CD4-positive, alpha-beta T cell treated with Interleukin-2 at 100 ng/mL for 4 hours (primary cell): ENCODE measurements at places on chromosomes 7 and 10.

GRCh38 chr10:116316503-116316902 lies 7.7 kb upstream of the CCDC172 start:
- DNase-seq, result no peak

DNA sequence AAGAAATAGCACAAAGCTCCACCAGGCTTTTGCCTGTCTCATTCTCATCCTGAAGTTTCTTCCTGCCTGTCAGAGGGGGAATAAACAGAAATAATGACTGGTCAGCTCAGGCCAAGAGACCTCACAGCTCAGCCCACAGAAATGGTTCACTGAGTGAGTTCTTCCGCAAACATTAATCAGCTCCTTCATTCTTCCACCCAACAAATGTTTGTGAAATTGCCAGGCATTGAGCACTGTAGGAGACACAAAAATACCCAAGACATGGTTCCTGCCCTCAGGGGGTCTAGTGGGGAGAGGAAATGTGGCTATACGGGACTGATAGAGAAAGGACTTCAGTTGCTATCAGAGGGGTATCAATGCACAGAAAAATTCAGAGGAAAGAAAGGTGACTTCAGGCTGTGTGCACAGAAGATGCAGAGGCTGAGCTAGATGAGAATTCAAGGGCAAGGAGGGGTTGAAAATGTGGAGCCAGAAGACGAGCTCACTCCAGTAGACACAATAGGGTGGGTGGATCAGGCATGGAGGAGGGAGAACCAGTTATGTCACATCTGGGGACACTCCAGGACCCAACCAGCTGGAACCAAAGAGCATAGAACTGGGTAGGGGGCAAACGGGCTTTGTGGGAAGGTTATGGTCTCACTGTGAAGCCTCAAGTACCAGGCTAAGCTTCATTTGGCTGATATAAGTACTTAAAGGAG lies 20.9 kb downstream of the MYOF start:
- no peak for DNase-seq

- no peak for DNase-seq
These were observed 139.1 kb downstream of the ATE1 start for GRCh38 chr10:121788717-121789116.

DNA sequence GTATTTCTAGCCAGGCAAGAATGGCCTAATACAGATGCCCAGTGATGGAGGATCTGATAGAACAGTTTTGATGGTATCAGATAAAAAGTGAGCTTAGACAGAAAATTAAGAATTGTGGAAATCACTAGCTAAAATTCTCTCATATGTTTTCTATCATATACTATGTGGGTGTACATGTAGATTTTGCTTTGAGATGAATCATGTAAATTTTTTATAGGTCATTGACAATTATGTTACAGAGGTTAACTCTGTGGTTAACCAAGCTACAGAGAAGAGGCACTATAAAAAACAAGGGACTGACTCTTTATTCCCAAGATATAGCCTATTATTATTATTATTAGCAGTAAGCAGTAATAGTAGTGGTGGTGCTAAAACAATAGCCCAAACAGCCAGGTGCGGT lies 156.5 kb downstream of the ITGA8 start:
- DNase-seq, result no peak

GRCh38 chr7:16715928-16716327 lies 37.6 kb upstream of the TSPAN13 start:
- DNase-seq, result no peak

- DNase-seq, result no peak
These were observed 147.5 kb downstream of the RAB11FIP2 start for GRCh38 chr10:117899181-117899683.

DNA sequence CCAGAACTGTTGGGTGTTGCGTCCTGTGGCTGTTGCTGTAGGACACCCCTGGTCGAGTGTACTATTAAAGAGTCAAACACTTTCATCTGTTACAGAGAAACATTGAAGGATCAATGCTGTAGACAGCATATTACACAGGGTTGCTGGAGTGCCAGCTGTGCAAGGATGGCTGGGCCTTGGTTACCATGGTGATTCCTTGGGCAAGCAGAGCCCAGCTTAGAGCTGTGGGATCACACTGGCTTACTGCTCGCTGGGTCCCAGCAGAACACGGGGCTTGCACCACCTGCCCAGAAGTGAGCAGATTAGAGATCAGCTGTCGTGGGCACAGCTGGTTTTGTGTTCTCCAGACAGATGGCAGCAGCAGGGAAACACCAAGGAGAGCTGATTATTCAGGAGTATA lies 76.0 kb downstream of the GPR141 start:
- no peak for DNase-seq

DNA sequence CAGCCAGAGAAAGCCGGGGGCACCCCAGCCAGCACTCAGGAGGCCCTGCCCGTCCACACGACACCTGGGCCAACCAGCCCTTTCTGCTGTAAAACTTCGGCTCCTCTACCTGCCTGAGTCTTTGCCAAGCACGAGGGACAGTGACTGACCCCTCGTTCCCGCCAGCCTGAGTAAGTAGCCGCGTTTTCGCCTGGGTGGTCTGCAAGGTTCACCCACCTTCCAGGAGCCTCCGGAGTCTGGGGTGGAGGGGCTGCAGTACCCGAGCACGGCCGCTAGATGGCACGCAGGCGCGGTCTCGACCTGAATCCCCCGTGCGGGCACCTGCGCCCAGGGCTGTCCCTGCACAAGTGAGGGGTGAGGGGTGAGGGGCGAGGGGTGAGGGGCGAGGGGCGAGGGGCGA lies 192.7 kb downstream of the PTPRN2 start:
- peak; percentile 5 for DNase-seq

DNA sequence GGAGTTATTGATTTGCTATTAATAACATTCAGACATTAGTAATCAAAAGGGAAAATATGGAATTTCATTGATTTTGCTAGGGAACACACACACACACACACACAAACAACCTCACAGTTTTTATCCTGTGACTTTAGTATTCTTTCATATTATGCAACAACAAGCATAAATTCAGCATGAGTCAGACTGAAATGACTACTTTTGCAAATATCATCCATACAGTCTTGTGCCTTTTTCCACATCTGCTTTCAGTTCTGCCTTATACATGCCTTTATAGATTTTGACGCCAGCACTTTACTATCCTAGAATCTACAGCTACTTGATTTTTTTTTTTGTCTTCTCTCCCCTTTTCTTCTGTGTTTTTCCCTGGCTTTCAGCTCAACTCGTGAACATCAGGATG lies 975.8 kb upstream of the LRRTM3 start:
- DNase-seq, result no peak

DNA sequence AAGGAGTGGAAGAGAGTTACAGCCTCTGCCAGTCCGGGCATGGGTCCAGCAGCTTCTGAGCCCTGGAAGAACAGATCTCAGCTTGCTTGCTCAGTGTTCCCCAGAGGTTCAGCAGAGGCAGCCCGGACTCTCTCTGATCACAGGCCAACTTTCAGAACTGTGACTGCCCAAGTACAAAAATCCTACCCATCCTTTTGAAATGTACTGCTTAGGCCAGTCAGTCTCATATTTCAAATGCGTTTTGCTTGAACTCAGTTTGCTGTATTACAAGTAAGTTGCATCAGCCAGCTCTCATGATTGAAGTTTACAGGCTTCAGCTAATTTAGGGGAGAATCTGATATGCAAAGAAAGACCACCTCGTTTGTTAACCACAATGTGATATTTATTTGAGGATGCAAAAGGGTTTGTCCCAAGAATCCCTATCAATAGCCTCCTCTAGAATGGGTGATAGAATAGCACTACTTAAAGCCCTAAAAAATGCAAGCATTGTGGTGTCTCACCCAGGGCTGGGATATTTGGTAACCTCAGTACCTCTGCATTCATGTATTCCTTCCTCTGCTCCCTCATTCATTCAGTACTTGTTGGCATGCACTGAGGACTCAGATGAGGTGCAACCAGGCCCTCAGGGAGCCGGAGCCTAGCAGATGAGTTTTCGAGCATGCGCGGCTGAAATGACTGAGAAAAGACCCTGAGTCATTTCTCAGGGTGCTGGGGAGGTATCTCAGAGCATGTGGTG lies 7.0 kb downstream of the AIMP2 start:
- no peak for DNase-seq

DNA sequence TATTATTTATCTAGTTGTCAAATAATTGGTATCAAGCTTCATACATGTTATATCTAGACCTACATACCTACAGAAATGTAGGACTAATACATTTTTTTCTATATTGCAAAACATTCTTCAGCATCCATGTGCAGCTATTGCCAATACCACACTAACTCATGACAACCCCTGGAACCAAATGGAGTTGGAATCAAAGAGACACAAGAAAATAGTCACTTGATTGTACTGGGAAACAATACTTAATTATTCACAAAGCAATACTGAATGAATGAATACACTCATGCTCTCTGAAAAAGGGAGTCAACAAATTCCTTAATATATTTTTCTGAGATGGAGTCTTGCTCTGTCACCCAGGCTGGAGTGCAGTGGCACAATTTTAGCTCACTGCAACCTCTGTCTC lies 10.4 kb upstream of the CFAP43 start:
- no peak for DNase-seq

DNA sequence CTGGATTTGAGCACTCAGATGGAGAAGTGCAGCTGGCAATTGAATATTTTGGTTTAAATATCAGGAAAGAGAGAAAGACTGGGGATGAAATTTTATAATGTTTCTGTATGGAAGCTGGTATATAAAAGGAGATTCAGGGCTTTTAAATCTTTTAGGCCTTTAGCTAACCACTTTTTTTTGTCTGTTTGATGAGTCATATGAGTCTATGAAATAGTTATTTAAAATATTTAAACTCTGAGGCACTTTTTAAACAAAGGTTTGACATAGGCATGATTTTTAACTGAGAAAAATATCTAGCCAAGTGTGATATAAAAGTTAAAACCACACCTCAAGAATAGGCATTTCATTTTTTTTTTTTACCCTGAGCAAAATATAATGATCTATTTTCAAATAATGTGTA lies 944.3 kb downstream of the GATA3 start:
- no peak for DNase-seq

- no peak for DNase-seq
These were observed 5.3 kb upstream of the C1GALT1 start for GRCh38 chr7:7177044-7177517.

DNA sequence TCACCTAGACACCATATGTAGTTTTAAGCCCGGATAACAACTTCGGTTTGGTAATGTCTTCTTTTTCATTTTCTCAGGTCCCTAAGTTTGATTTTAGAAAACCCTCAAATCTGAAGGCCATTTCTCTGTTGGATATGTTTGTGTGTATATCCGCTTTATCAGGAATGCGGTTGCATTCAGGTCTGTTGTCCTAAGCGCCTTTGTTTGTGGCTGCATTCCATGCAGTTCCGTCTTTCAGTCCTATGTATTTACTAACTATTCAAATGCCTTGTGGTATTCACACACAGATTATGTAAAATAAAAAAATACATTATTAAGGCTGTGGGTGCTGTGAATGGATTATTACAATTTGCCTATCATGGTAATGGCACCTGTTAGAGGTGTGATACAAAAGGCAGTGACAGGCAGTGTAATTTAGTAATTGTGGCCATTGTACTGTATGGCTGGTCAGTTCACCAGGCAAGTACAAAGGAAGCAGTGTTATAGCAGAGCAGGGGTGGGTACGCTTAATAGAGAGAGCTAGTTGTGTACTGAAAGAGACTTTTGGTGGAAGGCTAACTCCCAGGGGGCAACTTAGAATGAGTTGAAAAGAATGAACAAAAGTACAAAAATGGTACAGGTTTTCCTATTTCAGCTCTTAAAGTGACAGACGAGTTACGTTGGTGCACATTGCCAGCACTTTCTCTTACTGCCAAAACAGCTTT lies 136.4 kb downstream of the VTI1A start:
- no peak for DNase-seq

DNA sequence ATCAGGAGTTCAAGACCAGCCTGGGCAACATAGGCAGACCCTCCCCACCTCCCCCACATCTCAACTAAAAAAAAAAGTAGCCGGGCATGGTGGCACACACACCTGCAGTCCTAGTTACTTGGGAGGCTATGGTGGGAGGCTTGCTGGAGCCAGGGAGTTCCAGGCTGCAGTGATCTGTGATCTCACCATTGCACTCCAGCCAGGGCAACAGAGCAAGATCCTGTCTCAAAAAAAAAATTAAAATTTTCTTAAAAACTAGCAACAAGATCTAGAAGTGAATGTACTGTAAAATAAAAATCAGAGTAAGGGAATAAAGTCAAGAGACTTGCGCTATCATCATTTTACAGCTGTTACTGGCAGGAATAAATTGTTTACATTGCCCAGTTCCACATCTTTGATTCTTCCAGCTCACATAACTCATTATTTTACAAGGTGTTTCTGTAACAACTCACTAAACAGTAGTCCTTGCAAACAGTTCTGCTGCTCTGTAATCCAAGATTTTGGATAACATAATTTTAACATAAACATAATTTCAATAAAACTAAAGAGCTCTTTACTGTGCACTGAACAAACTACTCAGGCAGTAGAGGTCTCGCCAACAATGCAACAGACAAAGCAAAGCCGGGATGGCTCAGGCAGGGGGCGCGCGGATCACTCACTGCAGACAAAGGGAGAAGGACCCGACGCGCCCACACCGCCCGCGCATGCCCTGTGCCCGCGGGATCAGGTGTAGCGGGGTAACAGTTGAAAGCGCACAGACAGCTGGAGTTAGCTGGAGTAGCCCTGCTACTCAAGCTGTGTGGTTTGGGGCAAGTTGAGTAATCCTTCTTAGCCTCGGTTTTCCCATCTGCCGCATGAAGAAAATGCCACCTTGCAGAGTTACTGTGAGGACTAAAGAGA lies 73.3 kb upstream of the NFE2L3 start:
- DNase-seq, result peak; percentile 78

GRCh38 chr10:17512341-17513001 lies 58.1 kb upstream of the ST8SIA6 start:
- no peak for DNase-seq

DNA sequence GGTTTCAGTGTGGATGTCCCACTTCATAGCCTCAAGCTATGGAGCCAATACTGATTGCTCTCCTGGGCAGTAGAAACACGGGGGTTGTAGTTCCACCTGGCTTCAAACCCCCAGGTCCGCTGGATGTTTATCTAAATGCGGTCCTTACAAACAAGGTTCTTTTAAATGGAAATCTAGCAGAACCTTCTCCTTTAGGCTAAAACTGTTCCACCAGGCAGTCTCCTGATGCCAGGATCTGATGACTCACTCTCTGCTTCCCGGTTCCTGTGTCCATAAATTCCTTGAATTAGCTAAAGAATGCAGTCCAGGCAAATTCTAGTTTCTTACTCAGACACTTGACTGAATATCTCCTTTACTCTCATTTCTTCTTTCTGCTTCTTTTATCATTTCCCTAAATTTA lies 108.4 kb upstream of the FAM3C start:
- no peak for DNase-seq

- no peak for DNase-seq
These were observed 865.4 kb upstream of the MBL2 start for GRCh38 chr10:53638006-53638405.

DNA sequence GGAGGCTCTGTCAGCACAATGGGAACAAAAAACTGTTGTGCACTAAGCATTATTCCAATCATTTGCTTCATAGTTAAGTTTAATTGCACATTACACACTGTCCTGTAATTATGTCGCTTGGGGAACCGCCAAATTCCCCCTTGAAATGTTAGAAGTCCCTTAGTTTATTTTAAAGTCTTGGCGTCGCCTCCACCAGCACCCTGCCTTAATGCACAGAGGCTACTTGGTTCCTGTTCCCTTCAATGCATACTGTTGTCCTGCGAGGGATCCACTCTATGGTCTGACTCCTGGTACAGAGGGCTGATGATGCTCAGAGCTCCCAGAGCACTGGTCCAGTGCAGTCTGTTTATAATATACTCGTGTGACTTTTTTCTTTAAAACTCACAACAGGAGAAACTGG lies 330.7 kb downstream of the ELMO1 start:
- DNase-seq, result no peak
